ENCODE measurements at places on chromosomes 12 and 14.
A peak's percentile ranks its signal among the peaks of the same experiment; 100 is the strongest.

DNA sequence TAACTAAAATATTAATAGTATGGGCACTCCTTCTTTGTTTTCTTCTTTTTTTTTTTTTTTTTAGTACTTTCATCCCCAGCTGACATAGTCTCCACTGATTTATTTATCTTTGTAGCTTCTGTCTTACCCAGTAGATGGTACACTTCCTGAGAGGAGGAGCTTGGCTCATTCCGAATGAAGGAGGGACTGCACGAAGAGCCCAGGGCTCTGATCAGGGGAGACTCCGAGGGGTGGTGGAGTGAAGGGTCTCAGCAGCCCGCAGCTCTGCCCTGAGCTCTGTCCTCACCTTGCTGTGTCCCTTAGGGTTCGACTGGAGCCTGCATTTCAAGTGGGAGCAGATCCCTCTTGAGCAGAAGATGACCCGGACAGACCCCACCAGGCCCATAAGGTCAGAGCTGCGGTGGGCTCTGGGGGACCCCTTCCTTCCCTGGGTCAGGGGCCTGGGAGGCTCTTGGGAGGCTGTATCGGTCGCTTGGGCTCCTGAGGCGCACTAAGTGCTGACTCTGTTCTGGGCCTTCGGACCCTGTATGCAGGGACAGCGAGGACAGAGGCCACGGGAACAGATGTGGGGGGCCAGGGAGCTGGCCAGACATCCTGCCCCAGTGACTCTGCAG is 65.2 kb downstream of the ERH start:
- no peak for DNase-seq

- no peak for DNase-seq
Measured at GRCh38 chr14:33734387-33734786, 216.5 kb downstream of the EGLN3 start.

DNA sequence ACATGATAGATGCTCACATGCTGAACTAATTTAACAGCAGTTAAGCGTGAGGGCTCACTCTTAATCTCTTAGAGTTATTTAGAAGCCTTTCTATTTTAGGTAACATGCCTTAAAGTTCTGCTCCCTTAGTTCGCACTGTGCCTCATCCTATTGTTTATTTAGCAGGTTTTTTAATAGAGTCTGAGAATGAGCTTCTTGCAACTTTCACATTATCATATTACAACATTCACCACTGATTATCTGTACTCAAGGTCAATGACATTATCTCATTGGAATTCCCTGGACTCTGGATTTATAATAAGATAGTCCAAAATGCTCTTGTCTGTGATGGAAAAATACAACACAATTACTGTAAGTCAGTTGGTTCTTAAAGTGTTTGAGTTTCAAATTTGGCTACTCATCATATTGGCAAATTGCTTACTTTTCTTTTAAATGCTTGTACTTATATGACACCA is 183.6 kb upstream of the SLC38A2 start:
- peak; percentile 77 for DNase-seq

DNA sequence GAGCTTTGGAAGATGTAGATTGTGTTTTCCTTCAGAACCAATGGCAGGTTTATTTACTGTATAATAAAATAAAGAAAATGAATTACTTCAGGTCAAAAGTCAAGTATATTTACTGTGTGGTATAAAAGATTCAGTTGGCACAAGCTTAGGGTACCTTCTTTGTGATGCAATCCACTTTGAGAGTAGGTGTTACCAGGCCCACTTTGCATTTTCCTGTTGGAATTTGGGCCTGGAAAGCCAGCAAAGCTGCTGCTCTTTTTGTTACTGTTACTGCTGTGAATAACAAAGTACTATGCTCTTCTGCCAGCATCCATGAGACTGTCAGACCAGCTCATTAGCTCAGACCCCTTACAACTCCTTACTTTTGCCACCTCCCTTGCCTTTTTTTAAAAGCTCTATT is 649.0 kb upstream of the SEL1L start:
- DNase-seq: no peak

GRCh38 chr12:118655588-118655987 is 279.2 kb downstream of the SUDS3 start:
- DNase-seq: no peak

- no peak for DNase-seq
Measured at GRCh38 chr12:98882526-98882925, 237.4 kb downstream of the APAF1 start.

GRCh38 chr14:33859306-33859705 is 91.6 kb downstream of the EGLN3 start:
- DNase-seq: no peak
